ENCODE measurements at places on chromosomes 12 and 14.

DNA sequence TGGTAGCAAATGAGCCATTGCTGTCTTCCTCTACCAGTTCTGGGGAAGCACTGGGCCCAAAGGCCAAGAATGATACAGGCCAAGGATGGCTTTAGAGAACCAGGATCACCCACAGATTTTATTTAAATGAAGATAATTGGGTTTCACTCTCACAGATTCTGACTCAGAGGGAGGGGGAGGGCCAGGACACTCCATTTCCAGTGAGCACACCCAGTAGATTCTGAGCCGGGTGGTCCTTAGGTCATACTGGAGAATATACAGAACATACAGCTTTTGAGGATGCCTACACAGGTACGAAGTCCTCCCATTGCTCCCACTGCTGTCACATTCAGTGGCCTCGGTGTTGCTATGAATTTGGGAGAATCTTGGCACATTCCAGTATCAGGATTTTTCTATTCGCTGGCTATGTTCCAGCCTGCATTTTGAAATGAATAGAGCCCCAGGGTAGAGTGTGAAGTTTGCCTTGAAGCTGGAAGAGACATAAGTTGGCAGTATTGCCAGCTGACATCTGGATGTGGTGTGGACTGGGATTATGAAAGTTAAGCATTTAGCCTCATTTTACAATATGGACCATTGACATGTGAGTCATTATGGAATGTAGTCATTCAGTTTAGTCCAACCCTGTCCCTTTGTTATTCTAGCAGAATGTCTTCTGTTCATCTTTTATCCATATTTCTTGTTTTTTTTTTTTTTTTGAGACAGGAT lies 45.8 kb upstream of the POC1B start:
- DNase-seq, result no peak

GRCh38 chr12:89949457-89950195 lies 241.0 kb upstream of the ATP2B1 start:
- no peak for DNase-seq

GRCh38 chr14:83419420-83419819 lies 1885.8 kb upstream of the SEL1L start:
- DNase-seq, result no peak

DNA sequence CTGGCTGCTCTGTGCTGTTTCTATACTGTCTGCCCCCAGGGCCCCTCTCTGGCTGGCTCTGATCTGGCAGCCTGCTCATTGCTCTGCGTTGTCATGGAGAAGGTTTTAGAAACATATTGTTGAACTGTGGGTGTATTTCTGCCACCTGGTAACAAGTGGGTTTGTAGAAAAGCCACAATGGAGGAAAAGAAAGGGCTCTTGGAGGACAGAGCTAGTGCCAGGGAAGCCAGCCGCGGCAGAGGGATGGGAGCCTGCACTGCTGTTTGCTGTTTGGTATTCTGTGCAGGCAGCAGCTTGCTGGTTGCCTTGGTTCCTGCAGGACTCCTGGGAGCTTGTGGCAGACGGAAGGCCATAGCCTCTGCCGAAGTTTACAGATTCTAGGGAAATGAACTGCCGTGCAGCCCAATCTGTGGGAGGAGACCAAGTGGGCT lies 15.1 kb downstream of the CCDC177 start:
- no peak for DNase-seq

DNA sequence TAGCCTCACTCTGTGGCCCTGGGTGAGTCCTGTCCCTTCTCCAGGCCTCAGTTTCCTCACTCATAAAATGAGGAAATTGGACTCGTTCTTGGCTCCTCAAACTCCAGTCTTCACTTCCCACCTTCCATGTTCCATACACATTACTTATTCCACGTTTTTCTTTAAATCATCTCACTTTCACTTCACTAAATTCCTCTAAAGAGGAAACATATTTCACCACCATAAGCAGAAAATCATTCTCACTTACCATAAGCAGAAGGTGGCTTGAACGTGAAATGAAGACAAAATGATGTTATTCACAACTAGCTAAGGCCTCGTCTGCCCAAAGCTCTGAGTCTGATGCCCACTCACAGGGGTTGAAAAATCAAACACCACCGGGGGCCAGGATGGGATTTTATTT lies 278.3 kb downstream of the ADGRD1 start:
- no peak for DNase-seq

DNA sequence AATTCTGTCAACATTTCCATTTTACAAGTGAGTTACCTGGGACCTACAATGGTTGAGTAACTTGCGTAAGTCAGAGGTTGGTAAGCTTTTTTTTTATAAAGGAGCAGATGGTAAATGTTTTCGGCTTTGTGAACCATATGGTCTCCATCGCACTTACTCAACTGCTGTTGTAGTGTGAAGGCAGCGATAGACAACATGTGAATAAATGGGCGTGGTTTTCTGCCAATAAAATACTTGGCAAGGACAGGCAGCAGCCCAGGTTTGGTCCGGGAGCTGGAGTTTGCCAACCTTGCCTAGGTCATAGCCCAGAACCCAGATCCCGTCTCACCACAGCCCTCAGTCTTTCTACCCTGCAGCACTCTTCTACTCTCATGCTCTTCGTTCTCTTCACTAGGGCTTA lies 6.3 kb downstream of the DDX55 start:
- no peak for DNase-seq

DNA sequence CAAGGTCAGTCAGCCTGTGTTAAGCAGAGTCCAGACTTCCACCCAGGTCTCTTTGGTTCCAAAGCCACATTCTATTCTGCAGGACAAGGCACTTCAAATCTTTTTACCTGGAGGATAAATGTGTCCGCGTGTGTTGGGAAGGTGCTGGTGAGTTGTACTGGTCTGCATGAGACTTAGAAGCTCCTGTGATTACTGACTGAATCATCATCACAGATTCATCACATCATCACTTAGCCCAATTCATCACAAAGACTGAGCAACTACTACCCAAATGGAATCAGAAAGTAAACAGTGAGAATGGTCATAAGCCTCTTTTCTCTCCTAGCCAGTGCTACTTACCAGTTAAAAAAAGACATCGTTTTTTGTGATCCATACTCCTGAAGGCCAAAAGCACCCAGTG lies 5.3 kb downstream of the SLC15A5 start:
- no peak for DNase-seq
